ENCODE measurements at places on chromosomes 12 and 14.

DNA sequence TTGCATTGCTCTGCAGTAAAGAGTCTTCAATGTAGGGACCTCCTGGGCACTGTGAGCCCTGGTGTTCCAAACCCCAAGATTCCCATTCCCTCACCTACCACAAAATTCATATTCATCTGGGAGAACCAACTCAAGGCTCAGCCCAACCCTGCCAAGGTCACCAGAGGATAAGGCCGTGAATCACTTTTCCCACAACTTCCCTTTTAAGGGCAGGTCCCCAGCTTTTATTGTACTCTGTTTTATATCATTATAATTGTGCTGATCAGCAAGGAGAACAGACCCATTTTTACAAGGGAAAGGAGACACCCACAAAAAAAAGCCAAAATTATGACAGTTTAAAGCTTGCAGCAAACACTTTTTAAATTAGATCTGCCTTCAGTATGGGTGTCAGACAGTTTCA, 363.0 kb upstream of the FKBP4 start:
- DNase-seq, result no peak

GRCh38 chr12:109739747-109740693, 26.4 kb downstream of the FAM222A start:
- DNase-seq, result no peak

GRCh38 chr12:108547686-108548085, 13.3 kb downstream of the SART3 start:
- DNase-seq, result no peak

DNA sequence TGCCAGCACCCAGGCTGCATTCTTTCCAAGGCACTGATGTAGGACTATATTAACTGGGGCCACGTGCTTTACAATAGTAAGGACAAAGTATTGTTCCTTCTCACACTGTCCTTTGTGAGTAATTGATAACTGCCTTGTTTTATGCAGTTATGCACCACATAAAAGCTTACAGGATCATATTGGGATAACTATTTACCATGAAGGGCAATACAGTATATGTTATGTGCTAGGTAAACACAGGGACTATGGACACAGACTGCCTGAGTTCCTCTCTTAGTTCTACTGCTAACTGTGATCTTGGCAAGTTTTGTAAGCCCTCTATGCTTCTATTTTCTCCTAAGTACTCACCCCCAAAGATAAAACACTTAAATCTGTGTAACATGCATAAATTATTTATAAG, 183.7 kb downstream of the NOVA1 start:
- no peak for DNase-seq

- DNase-seq, result no peak
Measured at GRCh38 chr14:99667821-99668220, 16.3 kb upstream of the CYP46A1 start.

- no peak for DNase-seq
Measured at GRCh38 chr12:120761519-120761934, 35.9 kb downstream of the ACADS start.

- no peak for DNase-seq
Measured at GRCh38 chr12:11652351-11653040, 3.0 kb downstream of the ETV6 start.

DNA sequence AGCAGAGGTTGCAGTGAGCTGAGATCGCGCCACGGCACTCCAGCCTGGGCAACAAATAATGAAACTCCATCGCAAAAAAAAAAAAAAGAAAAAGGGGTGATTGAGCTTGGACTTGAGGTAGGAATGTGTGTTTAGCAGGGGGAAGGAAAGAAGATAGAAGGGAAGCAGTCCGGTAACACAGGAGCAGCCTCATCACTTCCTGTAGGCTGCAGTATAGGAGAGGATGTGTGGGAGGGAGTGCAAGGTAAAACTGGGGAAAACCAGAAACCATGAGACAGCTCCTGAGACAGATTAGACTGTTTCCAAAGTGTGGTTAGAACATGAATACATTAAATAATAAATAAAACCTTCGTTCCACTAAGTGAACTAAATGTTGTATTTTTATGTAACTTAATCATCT, 49.2 kb downstream of the FGD4 start:
- no peak for DNase-seq

- DNase-seq, result no peak
Measured at GRCh38 chr12:123512838-123513665, 20.5 kb downstream of the RILPL1 start.

DNA sequence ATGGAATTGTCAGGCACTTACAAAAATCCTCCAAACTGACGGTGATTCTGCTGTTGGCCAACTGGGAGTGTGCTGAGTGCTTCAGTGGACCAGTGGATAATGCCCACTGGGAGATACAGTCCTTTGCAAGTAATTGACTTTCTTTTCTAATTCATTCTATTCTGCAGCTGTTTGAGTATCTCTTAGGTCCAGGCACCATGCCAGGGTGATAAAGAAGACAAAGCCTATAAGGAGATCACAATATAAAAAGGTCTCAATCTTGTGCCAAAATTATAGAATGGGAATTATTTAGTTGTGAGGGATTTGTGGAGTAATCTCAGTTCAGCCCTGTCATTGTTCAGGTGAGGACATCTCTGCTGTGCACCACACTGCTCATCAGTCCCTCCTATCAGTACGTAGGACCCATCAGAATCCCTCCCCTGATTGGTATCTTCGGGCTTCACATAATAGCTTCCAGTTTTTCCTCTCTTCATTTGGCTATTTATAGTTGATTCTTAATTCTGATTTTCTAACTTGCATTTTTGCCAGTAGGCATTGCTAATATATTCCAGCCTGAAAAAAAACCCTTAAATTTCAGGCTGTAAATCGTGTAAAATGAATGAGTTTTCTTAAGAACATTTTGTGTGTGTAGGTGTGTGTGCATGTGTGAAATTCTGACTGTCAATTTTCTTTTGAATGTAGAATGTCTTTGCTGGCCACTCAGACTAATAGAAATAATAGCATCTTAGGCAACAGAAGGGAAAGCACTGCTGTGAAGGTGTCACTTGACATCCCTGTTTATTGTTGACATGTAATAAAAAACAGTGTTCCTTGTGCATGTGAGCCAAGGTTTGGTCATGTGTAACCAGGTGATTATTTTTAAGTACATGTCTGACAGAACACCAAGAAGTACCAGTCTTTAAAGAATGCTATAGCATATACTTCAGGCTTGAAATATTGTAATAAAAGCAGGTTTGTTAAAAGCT, 457.6 kb upstream of the RGS6 start:
- peak; percentile 16 for DNase-seq

- DNase-seq, result no peak
Measured at GRCh38 chr14:105479431-105480158, 5.0 kb downstream of the CRIP2 start.

GRCh38 chr12:115584156-115584555, 693.3 kb downstream of the MED13L start:
- no peak for DNase-seq

DNA sequence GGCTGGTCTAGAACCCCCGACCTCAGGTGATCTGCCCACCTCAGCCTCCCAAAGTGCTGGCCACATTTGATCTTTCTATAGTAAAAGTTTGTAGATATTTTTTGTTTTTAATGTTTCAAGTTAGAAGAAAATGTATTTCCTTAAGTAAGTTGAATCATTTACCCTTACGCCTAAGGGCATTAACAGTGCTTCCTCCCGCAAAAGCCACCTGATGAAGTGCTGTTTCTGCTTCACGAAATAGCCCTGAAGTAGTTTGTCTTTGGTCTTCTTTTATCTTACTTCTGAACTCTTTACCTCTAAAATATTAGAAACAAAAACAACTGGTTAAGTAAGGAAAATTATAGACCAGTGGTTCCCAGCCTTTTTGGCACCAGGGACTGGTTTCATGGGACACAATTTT, 22.7 kb downstream of the PAWR start:
- DNase-seq, result no peak

GRCh38 chr14:36807727-36808126, 146.1 kb downstream of the PAX9 start:
- no peak for DNase-seq

GRCh38 chr12:111643427-111643826, 42.3 kb downstream of the BRAP start:
- no peak for DNase-seq

GRCh38 chr14:106788534-106788933, 1262.2 kb downstream of the TMEM121 start:
- no peak for DNase-seq

GRCh38 chr12:15256761-15257160, 35.5 kb upstream of the RERG start:
- DNase-seq, result peak; percentile 44

GRCh38 chr12:94273272-94273671, 124.9 kb downstream of the PLXNC1 start:
- no peak for DNase-seq

- DNase-seq, result peak; percentile 54
Measured at GRCh38 chr12:62799126-62799736, 135.7 kb downstream of the PPM1H start.

- no peak for DNase-seq
Measured at GRCh38 chr12:47079981-47080724, 394 bp upstream of the AMIGO2 start.

- DNase-seq, result no peak
Measured at GRCh38 chr14:25032092-25032784, 17.7 kb downstream of the STXBP6 start.

GRCh38 chr14:68727315-68728047, 65.4 kb downstream of the ZFP36L1 start:
- DNase-seq, result no peak

GRCh38 chr14:94164685-94165431, 9.3 kb upstream of the PPP4R4 start:
- no peak for DNase-seq

DNA sequence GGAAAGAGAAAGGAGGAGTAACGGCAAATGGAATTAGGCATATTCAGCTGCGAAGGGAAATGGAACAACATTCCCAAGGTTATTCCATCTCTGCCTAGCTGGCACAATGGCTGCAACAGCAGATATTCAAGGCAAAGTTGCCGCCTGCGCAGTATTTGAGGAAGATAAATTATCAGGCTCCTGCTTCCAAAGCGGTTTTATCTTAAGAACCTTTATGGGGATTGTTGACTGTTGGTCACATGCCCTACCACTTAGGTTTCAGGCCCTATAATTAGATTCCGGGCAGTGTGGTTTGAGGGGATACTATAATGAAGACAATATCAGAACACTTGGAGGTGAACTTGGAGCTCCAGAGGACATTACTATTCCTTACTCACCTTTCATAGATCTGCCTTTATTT, 99.7 kb downstream of the FGD4 start:
- no peak for DNase-seq

- DNase-seq, result no peak
Measured at GRCh38 chr14:23183479-23183878, at the start of gene SLC7A8. Gene SLC7A8 (minus strand): TSS chr14:23183660. CDS start chr14:23182914, 746 bp downstream.

DNA sequence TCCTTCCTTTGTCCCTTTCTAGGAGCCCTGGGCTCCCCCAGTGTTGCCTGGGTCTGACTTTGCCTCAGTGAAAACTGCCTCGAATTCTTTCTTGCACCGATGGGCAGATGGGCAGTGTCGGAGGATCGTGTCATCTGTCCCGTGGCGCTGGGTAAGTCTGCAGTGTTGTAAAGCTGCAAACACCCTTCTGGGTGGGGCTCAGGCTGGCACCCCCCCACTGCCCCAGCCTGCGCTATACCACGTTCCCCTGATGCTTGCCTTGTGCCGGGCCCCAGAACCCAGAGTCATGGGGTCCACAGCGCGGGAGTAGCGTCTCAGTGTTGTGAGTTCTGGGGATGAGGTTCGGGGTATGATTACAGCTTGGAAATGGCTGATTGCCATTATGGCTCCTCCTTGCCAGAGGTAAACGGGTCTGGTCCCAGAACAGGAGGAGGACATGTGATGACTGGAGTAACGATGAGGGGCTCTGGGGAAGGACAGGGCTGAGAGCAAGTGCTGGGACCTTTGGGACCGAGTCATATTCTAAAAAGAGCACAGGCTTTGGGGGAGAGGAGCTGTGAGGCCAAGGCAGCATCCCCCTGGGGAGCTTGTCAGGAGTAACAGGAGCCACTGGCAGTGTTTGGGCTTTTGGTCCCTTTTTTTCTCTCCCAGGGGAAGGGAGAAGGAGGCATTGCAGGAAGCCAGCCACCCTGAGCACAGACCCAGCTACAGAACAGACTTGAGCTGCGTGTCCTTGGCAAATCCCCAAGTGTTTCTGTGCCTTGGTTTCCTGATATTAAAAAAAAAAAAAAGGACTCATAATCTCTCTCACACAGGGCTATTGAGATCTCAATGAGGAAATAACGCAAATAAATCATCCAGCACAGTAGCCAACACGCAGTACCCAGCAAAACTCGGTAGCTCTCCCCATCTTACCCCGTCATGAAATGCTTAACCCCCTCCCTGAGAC, 4.3 kb downstream of the RTL1 start:
- no peak for DNase-seq

DNA sequence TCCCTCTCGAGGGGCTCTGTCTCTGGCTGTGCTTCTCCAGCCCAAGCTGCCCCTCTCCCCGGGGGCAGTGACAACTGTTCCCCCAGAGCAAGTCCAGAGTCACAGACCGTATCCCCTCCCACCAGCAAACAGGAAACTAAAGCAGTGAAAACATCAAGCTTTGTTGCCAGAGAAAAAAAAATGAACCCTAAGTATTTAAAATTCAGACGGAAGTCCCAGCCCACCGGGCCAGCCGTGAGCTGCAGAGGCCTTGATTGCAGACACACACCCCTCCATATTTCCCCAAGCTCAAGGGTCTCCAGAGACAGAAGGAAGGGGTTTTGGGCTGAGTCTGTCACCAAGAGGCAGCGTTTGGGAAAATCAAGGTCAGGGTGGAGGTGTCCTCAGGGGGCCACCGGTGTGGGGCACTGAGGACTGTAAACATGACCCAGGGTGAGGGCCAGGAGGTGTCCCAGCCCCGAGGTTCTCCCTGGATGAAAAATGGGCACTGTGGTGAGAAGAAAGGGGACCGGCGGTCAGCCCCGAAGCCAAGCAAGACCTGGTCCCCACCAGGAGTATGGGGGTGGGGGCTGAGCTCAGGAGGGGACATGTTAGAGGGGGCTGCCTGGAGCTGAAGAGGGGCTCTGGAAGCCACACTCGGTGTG, 7.7 kb downstream of the PHETA1 start:
- no peak for DNase-seq

- no peak for DNase-seq
Measured at GRCh38 chr12:26003065-26003464, 44.6 kb downstream of the RASSF8 start.

All from NCI-H2081 treated with DMSO at 0.1 percent for 48 hours (cell line).